Right kidney (tissue), 9 donors: ENCODE measurements at places on chromosomes 12 and 14.
A peak's percentile ranks its signal among the peaks of the same experiment; 100 is the strongest.

DNA sequence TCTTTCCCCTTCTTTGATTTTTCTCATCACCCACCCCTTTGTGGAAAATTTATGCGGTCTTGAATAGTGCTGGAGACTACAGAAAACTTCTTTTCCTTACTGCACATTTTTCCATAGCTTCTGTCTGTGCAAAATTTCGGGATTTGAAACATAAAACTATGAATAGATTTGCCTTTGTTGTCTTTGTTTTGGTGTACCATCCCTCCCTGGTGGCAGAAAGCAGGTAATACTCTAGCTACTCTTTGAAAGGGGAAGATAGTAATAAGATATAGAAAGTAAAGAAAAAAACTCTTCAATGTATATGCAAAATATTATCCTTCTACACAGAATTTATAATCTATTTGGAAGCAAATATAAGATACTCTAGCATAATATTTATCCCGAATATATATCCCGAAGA, 79.1 kb upstream of the LMO3 start:
- DNase-seq, result no peak

DNA sequence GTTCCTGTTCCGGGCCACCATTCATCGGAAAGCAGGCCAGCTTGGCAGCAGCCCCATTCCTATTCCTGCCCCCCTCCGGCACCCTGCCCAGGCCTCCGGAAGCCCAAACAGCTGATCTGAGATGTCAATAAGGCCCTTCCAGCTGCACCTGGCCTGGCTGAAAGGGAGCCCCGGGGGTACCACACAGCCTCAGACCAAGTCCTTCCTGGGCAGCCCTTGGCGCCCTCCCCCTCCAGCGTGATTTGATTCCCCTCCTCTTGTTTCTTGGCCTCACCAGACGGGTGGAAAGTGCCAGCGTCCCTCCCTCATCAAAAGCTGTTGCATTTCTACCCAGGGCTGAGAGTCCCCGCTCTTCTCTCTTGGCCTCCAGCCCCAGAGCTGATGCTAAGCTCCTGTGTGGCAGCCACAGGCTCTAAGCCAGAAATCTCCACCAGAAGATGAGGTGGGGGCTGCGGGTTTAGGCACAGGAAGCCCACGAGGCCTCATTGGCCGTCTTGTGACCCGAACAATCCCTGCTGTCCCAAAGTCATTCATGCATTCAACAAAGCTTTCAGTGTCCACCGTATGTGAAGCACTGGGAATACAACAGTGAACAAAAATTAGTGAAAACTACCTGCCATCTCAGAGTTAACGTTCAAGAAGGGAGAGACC, 215.4 kb downstream of the SLC41A2 start:
- peak; percentile 45 for DNase-seq

DNA sequence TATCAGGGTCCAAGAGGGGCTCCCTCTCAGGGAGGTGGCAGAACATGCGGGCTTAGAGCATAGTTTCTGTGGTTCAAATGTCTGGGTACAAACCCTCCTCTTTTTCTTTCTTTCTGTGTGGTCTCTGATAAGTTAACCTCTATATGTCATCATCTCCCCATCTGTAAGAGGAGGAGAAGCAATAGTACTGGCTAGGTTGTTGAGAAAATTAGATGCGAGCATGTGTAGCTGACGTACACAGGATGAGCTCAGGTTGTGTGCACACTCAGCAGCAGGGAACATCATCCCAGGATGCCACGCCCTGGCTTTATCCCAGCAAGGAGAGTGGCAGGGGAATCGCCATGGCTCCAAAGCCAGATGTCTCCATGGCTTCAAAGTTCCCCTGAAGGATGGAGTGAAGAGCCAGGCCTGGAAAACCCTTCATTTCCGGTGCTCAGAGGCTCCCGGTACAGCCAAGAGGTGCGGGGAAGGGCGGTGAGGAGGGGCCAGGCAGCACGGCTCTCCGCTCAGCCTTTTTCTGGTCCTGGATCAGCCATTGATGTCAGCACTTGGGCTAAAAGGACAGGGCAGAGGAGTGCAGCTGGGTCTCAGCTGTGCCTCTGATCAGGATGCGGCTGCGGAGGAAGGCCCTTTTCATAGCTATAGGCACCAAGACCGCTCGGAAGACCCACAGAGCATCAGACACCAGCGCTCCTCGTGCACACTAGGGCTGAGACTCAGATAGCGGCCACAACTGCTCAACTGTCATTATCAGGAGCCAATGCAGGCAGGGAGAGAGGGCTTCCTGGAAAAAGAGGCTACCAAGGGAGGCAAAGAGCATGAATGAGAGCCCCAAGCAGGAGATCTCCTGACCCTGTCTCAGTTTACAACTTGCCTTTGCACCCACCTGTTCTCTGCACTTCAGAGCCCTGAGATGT, 41.5 kb downstream of the ARL6IP4 start:
- no peak for DNase-seq

- no peak for DNase-seq
These were observed 800.2 kb upstream of the LRFN5 start for GRCh38 chr14:40806471-40806870.

DNA sequence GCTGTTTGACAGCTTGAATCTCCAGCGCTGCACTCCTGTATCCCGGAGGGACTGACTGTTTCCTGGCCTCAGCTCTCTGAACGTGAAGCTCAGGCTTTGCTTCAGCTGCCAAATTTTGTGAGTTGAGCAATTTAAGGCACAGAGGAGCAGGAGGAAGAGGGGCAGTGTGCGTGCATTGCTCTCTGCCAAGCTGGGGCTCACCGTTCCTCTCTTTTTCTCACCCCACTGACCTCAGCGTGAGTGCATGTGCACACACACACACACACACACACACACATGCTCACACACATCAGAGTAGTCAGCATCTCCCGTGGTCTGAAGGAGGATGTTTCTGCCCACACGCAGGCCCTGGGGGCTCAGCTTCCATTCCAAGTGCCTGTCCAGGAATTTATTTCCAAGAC, 27.8 kb upstream of the BDKRB2 start:
- DNase-seq, result no peak

GRCh38 chr12:1443421-1444141, 150.8 kb downstream of the FBXL14 start:
- no peak for DNase-seq

GRCh38 chr12:14422516-14423230, 57.2 kb downstream of the ATF7IP start:
- no peak for DNase-seq

DNA sequence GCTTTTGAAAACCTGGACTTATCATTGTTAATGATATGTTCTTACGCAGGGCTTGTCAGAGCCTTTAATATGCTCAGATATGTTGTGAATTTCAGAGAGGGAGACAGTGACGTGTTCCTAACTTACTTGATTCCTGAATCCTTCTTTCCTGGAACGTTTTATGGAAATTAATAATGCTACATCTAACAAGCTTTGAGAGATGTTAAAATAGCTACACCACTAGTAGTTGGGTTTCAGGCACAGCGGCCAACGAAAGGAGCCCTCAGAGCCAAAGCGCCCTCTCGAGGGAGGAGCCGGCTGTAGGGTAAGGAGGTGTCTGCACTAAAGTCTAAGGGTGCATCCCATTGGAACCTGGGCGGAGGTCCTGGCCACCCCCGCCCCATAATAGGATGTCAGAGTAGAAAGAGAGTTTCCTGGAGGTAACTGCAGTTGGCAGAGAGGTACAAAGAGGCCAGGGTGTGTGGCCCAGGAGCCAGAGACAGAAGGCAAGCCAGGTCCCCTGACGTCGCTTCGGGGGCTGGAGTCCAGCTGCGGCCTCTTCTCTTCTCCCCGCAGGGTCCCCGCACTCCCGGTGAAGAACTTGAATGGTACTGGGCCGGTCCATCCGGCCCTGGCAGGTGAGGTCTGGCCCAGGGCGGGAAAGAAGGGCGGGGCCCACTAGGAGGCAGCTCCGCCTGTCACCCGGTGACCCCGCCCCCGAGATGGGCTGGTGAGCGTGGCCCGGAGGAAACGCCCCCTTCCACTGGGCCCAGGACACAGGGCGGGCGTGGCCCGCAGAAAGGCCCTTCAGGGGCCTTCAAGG, 36.3 kb downstream of the DTX1 start:
- DNase-seq, result peak; percentile 57

DNA sequence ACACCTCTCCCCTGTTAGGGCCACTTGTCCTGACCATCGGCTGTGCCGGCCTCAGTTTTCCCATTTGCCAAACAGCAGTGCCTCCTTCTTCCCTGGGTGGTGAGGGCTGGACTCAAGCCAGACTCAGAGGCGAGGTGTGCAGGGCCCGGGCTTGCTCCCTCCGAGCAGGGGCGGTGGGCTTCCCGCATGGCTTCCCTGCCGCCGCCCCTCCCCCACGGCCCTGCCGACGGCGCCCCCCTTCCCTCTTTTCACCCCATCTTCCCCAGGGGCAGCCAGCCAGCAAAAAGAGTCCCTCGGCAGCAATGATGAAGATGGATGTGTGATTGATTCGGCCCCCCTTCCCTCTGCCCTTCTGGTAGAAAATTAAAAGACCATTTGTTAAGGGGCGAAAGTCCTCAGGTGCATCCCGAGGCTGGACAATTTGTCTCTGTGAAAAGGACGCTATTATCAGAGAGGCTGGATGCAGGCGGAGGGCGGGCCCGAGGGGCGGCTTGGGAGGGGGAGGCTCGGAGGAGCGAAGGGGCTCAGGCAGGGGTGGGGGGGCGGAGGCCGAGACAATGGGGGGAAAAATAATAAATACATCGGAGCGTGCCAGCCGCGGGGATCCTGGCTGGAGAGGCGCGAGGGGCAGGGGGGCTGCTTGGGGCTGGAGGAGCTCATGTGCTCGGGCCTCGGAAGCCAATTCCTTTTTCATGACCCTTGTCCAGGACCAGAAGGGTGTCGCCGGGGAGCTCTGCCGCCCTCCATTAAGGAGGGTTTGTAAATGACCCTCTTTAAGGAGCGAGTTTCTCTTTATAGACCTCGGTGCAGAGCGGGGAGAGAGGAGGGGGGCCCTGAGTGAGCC, 48.0 kb upstream of the LHX5 start:
- DNase-seq, result no peak
